CD4-positive, alpha-beta T cell treated with Interleukin-17A for 1 hour (primary cell): ENCODE measurements at places on chromosomes 5 and 9.

GRCh38 chr9:129202613-129203555, 24.8 kb upstream of the IER5L start:
- DNase-seq, result peak; percentile 93

GRCh38 chr5:23316060-23316591, 191.3 kb upstream of the PRDM9 start:
- DNase-seq, result no peak

DNA sequence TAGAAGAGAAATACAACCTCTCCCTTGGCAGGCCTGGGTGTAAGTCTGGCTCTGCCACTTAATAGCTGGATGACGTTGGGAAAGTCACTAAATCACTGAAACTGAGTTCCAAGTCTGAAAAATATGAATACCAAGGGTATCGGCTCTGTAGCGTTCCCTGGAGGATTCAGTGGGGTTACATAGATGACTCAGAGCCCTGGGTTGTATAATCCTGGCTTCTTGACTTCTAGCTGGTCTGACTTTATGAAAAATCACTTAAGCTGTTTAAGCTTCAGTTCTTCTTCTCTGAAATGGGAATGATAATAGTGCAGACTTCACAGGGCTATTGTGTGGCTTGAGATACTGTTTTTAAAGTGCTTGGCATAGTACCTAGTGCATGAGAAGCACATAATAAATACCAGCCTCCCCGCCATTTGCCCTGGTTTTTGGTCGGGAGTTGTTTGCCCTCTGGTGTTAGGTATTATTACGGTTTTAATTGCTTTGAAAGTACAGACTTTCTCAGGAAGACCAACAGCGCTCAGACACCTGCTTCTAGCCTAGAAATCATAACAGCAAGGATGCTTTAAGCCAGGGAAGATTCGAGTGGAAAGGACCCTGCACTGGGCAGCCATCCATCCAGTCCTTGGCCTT, 43.0 kb downstream of the CYFIP2 start:
- peak; percentile 40 for DNase-seq

DNA sequence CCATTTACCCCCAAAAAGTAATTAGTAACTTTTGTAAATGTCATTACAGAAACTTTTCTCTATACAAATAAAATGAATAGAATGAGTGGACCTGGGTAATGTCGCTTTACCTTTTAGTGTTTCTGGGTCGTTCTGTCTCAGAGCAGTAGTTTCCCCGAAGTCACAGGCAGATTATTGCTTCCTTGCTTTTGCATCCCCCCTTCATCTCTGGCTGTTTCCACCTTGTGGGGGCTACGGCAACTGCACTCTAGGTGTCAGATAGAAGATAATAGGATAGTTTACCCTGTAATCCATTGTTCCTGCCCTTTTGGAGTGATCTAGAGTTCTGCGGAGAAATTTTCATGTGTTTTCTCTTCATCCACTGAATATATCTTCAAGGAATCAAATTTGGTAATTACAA, 68.7 kb downstream of the PRR16 start:
- DNase-seq, result no peak

- no peak for DNase-seq
Observed at GRCh38 chr9:87518702-87519335, 21.2 kb downstream of the DAPK1 start.

GRCh38 chr9:89608641-89609335, 4.0 kb downstream of the GADD45G start:
- no peak for DNase-seq

- no peak for DNase-seq
Observed at GRCh38 chr5:175542232-175542965, 64.0 kb downstream of the SFXN1 start.

GRCh38 chr5:33507426-33507825, 66.7 kb downstream of the TARS1 start:
- DNase-seq, result no peak

GRCh38 chr5:178483620-178484019, 106.6 kb downstream of the COL23A1 start:
- peak; percentile 66 for DNase-seq

GRCh38 chr5:155460501-155460931, 447.0 kb downstream of the KIF4B start:
- DNase-seq, result no peak

DNA sequence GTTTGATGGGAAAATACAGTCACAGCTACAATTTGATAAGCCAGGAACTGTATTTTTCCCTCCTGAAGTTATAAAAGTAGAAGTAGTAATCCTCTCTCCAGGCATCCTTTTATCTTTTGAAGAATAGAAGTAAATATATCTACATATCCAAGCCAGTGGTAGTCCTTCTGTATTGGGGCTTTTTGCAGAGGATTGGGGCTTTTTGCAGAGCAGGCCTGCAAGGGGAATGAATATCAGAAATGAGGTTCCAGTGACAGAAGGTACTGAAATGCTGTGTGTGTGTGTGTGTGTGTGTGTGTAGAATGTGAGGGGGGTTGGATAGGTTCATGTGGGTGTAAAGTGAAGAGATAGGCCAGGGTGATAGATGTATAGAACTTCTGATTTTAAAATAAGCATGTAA, 127.4 kb downstream of the COMMD10 start:
- no peak for DNase-seq

GRCh38 chr5:132389051-132389331, 19.5 kb downstream of the SLC22A5 start:
- no peak for DNase-seq

- DNase-seq, result no peak
Observed at GRCh38 chr9:88799541-88800328, 191.5 kb upstream of the S1PR3 start.

- DNase-seq, result peak; percentile 1
Observed at GRCh38 chr9:87713278-87713987, 12.5 kb upstream of the CTSL start.

DNA sequence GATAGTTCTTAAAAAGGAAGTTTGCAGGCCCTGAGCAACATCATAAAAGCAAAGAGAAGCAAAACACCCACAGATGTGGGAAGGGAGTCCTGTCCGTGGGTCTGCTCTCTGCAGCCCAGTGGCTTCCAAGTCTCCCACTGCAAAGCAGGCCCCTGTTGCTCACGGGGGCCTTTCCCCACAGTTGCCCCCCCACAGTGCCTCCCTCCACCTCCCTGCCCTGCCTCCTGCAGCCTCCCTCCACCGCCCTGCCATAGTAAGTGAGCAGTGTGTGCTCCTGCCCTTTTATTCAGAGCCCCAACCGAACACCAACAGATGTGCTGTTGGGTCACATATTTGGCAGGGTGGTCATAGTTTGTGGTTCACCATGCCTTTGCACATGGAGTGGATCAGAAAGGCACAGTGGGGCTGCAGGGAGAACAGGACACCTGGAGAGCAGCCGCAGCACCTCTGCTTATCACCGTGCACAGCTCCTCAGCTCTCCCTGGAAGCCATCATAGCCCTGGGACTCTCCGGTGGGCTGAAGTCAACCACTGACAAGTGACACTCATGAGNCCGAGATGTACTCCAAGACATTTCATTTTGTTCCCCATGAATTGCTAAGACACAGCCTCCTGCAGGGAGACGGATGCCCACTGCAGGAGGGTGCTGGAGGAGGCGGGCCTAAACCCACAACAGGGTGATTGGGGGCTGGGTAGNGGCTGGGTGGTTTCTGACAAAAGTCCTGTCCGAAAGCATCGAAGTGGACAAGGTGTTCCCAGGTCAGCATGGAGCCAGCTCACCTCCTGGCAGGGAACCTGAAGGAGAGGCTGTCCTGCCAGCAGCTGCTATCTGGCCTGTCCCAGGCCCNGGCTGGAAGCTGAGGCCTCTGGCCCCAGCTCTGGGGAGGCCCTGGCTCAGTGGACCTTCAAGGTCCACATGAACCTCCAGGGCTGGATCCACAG, 278.9 kb downstream of the GADD45G start:
- DNase-seq, result no peak

DNA sequence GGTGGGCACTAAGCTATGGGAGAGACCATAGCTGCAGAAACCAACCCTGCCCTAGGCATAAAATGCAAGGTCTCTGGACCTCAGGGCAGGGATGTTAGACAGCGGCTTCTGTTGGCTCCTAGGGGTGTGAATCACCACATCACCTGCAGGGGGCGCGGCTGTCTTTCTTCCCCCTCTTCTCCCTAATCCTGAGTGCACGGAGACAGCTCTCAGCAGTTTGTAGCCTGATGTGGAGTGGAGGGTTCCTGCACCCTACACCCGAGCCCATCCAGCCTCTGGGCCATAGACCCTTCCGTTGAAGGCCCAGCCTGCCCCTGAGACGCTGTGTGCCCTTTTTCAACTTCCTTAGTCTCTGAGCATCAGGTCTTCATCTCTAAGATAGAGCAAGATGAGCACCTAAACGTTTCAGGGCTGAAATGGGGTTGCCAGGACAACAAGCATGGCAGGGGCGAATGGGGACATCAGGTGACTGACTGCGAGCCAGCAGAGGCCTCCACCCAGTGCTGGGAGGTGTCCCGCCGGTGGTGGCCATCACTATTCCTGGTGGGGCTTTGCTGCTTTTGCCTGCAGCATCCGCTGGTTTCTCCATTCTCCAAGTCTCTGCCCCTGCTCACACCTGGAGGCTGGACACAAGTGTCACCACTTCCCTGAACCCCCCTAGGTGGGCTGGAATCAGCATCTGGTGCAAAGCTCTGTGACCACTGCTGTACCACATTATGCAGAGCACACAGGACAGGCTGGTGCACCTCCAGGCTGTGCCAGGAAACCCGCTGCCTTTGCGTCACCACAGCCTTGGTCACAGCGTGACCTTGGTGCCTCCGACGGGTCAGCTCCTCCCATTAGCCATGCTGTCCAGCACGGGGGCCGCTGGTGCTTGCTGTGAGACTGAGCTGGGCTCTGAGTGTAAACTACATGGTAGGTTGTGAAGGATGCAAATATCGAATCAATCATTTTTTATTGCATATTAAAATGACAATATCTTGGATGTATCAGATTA, 2.5 kb upstream of the SEC16A start:
- DNase-seq, result peak; percentile 84

- no peak for DNase-seq
Observed at GRCh38 chr9:92988215-92988768, 41.0 kb downstream of the FGD3 start.

- no peak for DNase-seq
Observed at GRCh38 chr9:113477661-113478060, 14.1 kb downstream of the RGS3 start.

DNA sequence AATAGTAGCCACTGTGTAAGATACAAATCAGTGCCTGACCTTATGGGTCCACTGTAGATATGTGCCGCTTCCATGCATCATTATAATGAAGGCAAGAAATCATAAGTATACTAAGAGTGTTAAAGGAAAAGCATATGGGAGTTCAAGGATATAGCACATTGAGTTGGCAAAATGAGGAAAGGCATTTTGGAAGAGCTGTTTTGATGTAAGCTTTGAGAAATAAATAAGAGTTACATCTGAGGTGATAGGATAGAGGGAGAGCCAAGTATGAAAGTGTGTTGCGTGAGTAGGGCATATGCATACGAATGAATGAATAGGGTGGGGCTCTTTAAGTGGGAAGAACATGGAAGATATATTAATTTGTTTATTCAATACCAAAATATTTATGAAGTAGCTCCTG, 101.0 kb upstream of the DMAC1 start:
- DNase-seq, result no peak

GRCh38 chr5:88889189-88890069, 6.4 kb upstream of the MEF2C start:
- DNase-seq, result no peak

- DNase-seq, result no peak
Observed at GRCh38 chr5:138828556-138828955, 46.6 kb downstream of the LRRTM2 start.

DNA sequence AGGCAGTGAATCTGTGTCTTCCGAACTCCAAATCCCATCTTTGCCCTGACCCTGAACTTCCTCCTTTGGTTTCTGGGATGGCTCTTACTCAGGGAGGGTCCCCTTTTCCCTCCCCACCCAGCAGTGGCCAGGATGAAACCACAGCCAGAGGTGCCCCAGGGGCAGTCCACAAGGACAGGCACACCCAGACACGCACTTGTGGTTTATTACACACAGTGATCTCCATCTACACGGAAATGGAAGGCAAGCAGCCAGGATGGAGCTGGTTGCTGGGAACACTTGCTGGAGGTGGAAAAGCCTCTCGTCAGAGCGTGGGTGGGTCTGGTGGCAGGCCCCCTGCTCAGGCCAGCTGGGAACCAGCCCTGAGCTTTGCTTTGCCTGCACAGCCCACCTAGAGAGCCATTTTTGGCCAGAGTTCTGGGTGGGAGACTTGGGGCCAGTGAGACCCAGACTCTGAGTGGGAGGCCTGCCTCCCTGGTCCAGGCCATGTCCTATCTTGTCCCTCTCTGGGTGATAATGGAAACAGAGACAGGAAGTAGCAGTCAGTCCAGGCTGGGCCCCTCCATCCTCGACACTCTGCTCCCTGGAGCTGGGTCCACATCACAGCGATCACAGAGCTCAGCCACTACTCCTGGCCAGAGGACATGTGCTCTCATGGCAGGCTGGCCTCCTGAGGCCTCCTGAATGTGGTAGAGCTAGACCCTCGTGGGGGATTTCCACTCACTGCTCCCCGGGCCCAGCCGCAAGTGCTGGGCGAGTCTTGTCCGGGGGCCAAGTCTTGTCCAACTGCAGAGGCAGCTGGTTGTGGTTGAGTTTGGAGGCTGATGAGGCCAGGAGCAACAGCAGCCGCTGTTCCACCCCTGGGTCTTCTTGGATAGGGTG, 5.1 kb upstream of the PHYKPL start:
- no peak for DNase-seq

GRCh38 chr5:66518753-66519152, 77.4 kb upstream of the MAST4 start:
- no peak for DNase-seq

- DNase-seq, result no peak
Observed at GRCh38 chr5:73298251-73298771, 125.3 kb downstream of the TMEM174 start.

GRCh38 chr5:161900981-161901380, 53.1 kb downstream of the GABRA1 start:
- no peak for DNase-seq

DNA sequence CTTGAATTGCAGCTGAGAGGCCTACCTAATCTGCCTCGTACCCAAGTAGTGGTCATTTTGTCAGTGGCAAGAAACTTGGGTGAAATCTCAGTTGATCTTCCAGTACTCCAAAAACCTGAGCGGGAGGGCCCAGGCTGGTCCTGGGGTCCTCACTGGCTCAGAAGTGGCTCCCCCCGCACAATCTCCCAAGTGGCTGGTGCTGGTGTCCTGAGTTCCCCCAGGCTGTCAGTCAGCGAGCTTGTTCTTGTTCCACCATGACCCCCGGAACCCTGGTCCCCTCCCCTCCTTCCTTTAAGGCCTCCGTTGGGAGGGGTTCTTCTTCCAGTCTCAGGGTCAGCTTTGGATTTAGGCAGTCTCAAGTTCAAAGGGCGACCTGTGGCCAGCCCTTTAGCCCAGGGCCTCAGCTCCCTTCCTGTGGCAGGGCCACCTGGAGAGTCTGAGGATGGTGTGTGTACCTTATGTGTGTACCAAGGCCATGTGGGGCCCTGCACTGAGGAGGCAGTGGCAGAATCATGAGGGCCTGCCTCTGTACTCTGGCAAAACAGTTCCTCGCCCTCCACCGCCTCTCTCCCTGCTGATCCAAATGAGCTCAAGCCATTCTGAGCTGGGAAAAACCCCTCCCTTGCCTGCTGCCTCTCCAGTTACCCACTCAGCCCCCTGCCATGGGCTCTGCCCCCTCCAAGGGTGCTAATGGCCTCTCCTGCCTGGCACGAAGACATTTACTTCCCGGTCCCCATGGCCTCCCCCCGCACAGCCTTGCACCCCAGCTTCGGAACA, 4.5 kb upstream of the DBN1 start:
- no peak for DNase-seq

GRCh38 chr5:68550015-68550414, 334.5 kb downstream of the PIK3R1 start:
- DNase-seq, result no peak
